K562 (cell line): ENCODE measurements at places on chromosomes 4 and X. TPM values are rescaled to one million over a fixed set of nuclear protein-coding genes. Genes with fewer than 3 reads are reported as not detected.

Gene HOPX
- 0.24 and 0.27 TPM in 2 replicates for total RNA-seq

DNA sequence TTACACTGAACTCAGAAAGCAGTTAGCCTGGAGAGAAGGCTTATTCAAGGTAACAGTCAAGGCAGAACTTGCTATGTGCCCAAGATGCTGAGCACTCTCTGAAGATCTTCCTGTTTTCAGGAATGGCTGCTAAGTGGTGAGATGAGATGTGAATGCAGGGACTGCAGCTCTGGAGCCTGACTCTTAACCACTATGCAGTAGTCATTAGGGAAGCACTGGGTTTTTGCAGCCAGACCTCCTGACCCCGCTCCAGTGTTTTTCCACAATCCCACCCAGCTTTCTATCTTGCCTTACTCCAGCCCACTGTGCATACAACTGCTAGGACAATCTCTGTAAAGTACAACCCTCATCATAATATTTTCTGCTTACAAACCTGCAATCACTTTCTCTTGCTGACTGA, 95.2 kb upstream of the LNX1 start:
- DNase-seq: no peak

DNA sequence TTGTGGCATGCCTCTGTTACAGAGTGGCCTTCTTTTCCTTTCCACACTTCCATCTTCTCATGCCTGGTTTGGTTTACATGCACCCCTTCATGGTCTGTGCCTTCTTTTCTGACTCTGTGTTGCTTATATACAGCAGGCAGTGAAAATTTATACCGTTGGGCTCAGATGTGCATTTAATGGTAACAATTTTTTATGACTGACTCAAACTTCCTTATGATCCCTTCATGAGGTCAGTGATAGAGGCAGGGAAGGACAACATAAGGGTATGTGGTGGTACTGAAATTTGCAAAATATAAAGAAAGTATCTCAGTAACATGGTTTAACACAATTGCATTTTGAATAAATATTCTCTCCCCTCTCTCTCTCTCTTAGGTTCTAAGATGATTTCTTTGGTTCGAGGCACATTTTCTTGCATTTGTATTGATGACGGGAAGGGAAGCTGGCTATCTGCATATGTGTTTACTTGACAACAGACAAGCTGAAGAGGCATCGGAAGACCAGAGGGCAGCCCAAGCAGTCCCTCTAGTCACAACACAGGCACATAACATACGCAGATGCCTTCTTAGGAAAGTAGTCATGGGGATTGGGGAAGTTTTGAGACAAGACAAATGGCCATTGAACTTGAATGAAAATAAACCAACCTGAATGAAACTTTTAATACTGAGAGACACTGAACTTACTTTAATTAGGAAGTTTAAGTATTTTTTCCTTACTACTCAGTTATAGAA, 163.3 kb upstream of the LEF1 start:
- DNase-seq: no peak

- no peak for DNase-seq
Measured at GRCh38 chr4:88447371-88448095, 9.4 kb upstream of the HERC5 start.
